ENCODE measurements at places on chromosomes 7 and 10. TPM values are rescaled to one million over a fixed set of nuclear protein-coding genes. Genes with fewer than 3 reads are reported as not detected.

CALN1 gene
- not detected for total RNA-seq

TCERG1L gene
- total RNA-seq = not detected

MTG1 gene
- total RNA-seq = 24.8 TPM

CUL2 gene
- total RNA-seq = 39.4 TPM

NACAD gene
- total RNA-seq = 1.2 TPM

All from myocyte (in vitro differentiated cells).